Endothelial cell (in vitro differentiated cells): ENCODE measurements at places on chromosomes 2 and 18.

GRCh38 chr2:60118061-60118460 is 435.4 kb downstream of the BCL11A start:
- DNase-seq: no peak

DNA sequence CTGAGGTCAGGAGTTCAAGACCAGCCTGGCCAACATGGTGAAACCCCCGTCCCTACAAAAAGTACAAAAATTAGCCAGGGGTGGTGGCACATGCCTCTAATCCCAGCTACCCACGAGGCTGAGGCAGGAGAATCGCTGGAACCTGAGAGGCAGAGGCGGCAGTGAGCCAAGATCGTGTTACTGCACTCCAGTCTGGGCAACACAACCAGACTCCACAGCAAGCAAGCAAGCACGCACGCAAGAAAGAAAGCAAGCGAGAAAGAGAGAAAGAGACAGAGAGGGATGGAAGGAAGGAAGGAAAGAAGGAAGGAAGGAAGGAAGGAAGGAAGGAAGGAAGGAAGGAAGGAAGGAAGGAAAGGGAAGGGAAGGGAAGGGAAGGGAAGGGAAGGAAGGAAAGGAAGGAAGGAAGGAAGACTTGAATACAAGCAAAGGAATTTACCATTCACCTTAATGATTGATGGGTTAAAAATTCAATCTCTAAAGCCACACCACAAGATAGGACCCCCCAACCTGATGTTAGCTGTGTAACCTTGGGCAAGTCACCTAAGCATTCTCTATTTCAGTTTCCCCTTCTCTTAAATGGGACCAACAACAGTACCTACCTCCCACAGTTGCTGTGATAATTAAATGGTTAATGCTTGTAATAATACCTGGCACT is 181.7 kb downstream of the ATAD2B start:
- DNase-seq: no peak

DNA sequence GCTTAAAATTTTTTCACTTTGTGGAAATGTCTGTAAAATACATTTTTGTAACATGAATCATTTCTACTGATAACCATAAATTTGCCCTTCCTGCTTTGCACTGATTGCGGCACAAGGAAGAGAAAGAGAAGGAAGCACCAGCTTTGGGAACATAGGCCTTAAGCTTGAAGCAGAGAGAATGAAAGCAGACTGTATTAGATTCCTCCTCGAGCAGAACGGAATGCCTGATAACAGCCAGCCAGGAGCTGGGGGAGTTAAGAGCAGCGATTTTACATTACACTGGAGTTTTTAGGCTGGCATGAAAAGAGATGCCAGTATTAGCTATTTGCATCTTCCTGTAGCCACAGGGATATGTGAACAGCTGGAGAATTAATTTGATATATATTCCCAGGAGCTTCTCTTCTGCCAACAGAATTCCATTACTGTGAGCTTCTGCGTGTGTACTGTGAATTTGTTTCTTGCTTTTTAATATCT is 33.5 kb downstream of the CRIM1 start:
- no peak for DNase-seq

GRCh38 chr2:46025081-46025480 is 272.1 kb upstream of the EPAS1 start:
- no peak for DNase-seq

- DNase-seq: no peak
These were observed 741.7 kb downstream of the PLCL1 start for GRCh38 chr2:198546122-198546521.

DNA sequence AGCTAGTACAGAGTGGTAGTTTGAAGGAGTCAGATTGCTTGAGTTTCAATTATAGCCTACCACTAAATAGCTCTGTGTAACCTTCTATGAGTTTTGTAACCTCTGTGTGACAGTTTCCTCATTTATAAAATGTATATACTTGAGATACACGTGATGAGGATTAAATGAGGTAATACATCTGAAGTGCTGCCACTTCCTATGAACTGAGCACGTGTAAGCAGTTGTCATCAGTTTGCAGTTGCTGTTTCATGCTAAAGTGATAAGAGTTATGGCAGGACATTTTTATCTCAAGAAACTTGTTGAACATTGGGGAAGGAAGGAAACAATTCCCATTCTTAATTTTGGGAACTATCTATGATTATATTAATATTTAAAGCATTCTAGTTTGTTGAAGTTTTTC is 38.5 kb downstream of the CARF start:
- no peak for DNase-seq

- no peak for DNase-seq
These were observed 242.1 kb downstream of the DYSF start for GRCh38 chr2:71695235-71696120.

- no peak for DNase-seq
These were observed 222.3 kb downstream of the SH3RF3 start for GRCh38 chr2:109351164-109351756.

DNA sequence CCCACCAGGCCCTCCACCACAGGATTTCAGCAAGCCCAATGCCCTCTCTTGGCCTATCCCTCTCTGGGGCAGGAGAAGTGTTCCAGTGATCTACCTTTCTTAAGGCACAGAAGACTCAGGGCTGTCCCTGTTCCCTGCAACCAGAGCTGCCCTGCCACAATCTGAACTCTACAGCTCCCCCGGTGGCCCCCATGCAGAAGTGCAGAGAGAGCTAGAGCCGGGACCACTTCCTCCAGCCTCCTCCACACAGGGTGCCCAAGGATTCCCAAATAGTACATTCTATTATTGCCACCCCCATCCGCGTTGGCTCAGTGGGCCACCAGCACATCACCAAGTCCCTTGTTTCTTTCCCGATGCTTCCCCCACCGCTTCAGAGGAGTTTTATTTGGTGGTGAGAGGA is 114.8 kb upstream of the PTPRM start:
- peak; percentile 54 for DNase-seq

DNA sequence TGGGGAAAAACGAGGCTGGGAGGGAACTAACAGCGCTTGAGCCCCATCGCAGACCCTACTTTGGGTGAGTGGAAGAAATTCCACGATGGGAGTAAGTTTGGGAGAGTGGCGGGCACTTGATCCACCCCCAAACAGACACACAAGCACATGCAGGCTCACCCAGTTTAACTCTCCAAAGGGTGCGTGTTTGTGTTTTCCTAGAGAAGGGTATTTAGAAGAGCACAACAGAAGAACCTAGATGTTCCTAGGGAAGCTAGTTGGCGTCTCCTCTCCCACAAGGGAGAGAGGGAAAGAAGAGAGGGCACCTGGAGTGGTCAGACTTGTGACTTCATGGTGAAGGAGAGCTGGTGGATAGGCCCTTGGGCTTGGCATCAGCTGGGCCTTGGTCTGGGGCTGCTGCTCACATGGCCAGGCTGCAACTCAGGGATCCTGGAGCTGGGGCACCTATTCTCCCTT is 3.2 kb downstream of the GATA6 start:
- no peak for DNase-seq

DNA sequence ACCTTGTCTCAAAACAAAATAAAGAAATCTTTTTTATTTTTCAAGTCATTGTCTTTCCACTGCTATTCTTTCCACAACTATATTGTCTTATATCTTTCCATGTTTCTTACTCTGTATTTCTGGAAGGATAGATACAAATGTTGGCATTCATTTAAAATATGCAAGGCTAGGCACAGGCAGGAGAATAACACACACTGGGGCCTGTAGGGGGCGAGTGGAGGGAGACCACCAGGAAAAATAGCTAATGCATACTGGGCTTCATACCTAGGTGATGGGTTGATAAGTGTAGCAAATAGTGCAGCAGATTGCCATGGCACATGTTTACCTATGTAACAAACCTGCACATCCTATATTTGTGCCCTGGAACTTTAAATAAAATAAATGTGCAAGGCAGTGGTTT is 9.6 kb downstream of the MRPL30 start:
- DNase-seq: no peak

DNA sequence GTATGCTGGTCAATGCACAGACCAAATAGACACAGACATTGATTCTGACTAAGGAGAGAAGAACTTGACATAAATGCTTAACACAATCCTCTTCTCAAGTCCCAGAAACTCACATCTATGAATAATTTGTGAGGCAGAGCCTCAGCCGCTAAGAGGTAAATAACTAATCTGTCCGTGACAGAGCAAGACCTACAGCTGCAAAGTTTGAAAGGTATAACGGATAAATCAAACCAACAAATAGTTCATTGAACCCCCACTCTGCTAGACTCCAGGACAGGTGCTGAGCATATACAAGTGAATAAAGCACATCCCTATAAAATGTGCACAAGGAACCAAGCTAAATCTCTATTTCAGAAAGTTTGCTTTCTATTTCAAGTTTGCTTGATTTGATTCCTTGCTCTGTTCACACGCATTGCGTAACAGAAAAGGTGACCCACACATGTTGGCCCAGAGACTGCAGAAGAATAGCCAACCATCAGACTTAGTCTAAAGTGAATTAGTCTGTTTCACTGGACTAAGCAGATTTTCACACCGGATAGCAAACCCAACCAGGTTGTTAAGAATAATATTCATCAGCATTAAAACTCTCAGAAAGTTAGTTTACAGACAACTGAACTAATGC is 51.7 kb downstream of the NCKAP5 start:
- DNase-seq: no peak

DNA sequence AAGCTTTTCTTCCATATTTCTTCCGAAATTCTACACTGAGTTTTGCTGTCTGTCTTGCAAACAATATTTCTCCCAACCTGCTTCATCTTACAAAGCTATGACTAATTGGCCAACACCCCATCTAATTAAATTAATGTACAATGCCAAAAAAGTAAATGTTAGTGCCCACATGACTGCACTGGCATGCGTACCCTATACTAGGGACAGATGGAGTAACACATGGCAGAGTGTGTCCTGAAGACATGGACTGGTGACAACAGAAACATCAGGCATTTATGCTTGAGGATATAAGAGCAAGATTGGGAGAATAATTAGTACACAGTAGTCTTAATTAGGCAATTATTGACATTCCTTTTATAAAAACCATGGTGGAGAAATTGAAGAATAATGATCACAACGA is 66.8 kb downstream of the MREG start:
- DNase-seq: no peak

DNA sequence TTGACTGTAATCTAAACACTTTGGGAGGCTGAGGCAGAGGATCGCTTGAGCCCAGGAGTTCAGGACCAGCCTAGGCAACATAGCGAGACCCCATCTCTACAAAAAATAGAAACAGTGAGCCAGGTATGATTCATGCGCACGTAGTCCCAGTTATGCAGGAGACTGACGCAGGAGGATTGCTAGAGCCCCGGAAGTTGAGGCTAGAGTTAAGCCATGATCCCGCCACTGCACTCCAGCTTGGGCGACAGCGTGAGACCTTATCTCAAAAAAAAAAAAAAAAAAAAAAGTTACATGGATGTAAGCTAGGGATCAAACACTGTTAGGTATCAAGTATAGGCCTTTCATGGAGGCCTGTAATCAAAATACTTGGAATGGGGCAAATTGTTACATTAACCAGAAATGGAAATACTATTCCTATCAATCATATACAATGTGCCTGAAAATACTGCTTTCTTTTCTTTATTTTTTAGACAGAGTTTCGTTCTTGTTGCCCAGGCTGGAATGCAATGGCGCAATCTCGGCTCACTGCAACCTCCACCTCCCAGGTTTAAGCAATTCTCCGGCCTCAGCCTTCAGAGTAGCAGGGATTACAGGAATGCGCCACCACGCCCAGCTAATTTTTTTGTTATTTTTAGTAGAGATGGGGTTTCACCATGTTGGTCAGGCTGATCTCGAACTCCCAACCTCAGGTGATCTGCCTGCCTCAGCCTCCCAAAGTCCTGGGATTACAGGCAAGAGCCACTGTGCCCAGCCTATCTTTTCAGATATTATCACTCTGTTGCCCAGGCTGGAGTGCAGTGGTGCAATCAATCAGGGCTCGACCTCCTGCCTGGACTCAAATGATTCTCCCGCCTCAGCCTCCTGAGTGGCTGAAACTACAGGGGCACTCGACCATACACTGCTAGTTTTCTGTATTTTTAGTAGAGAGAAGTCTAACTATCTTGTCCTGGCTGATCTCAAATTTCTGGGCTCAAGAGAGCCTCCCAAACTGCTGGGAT is 27.2 kb downstream of the XPO1 start:
- no peak for DNase-seq

DNA sequence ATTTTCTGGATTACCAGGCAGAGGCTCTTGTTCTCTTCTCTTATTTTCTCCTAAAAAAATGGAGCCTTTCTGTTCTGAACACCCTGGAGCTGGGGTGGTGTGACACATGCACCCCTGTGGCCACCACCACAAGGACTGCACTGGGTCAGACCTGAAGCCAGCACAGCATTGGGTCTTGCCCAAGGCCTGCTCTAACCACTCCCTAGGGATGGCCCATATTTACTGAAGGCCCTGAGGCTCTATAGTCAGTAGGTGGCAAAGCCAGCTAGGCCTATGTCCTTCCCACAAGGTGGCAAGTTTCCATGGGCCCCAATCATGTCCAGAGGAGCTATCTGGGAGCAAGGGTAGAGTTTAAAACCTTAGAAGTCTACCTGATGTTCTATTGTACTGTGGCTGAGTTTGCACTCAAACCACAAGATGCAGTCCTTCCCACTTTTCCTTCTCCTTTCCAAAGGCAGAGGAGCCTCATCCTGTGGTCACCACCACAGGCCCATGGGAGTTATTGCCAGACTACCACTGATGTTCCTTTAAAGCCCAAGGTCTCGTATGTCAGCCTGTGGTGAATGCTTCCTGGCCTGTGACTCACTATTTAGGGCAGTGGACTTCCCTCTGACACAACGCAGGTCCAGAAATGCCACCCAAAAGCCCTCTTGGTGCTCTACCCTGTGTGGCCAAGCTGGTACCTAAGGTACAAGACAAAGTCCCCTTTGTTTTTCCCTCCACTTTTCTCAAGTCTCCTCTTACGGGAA is 15.0 kb upstream of the FMNL2 start:
- no peak for DNase-seq

GRCh38 chr2:108579623-108580022 is 45.4 kb downstream of the LIMS1 start:
- DNase-seq: no peak

- DNase-seq: no peak
These were observed 109.5 kb downstream of the EIPR1 start for GRCh38 chr2:3267869-3268704.

DNA sequence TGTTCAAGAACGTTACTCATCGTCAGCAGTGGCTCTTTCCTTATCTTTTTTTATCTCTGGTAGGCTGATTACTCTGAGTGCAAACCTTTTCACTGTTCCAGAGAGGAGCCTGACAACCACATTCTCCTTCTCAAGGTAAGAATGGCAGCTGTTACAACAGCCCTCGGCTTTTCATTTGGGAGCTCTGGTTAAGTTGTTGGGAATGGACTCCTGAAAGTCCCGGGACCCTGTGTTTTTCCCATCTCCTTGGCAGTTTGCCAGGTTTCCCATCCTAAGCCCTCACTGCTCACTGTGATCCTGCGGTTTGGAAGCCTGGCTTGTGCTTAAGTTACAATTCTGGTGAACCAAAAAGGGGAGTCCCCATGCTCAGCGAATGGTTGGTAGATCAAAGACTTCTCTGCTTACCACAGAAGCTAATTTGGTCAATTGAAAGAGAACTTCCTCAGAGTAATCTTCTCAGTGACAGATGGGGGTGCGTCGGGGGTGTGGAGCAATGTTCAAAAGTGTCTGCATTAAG is 122.3 kb downstream of the LYPD6B start:
- DNase-seq: no peak

- DNase-seq: no peak
These were observed 301.7 kb downstream of the KCNS3 start for GRCh38 chr2:18180031-18180610.
